Memory B cell (primary cell): ENCODE measurements at places on chromosomes 7 and 10.

DNA sequence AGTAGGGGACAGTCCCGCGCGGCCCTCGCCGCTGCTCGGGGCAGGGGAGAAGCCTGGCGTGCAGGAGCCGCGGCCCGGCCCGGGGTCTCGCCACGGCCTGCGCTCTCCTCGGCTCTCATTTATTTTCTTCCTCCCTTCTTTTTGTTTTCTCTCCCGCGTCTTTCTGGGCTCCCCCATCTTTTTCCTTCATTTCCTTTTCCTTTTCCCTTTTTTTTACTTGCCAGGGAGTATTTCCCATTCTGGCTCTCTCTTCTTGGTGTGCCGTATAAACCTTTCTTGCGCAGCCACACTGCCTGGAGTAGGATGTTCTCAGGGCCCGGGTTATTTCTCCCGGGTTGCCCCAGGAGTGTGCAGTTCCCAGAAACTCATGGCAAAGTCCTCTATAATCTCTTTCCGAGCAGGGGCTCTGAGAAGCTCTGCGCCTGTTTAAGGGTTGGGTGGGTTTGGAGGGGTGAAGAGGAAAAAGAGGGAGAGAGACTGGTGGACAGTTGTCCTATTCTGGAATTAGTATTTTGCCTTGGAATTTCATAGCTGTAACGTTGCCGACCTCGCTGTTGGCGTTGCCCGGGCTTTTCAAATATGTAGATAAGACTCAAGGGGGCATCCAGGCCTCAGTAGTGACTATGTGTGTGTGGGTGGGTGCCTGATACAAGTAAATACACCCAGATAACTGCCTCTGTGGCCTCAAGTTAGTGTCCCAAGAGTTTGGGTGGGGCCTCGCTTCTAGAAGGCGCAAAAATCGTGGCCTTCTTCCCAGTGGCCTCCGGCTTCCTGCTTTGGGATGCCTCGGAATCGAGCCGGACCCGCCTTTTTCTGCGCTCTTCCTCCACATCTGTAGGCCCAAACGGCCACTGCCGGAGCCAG lies 4.3 kb upstream of the ZNF503 start:
- H3K4me1 ChIP-seq, result peaks cover 10% of the 10 kb centered on the region
- H3K4me3 ChIP-seq, result no peak overlapping the region
- H3K27me3 ChIP-seq, result peaks cover 25% of the 10 kb centered on the region
- H3K36me3 ChIP-seq, result peaks cover 4% of the 10 kb centered on the region
- no peak overlapping the region for H3K27ac ChIP-seq

- H3K36me3 ChIP-seq, result peaks cover 2% of the 10 kb centered on the region
- no peak overlapping the region for H3K4me3 ChIP-seq
- H3K27me3 ChIP-seq, result peaks cover 4% of the 10 kb centered on the region
- no peak for DNase-seq
- peaks cover 7% of the 10 kb centered on the region for H3K4me1 ChIP-seq
Observed at GRCh38 chr7:21971780-21972396, 26.2 kb upstream of the CDCA7L start.

DNA sequence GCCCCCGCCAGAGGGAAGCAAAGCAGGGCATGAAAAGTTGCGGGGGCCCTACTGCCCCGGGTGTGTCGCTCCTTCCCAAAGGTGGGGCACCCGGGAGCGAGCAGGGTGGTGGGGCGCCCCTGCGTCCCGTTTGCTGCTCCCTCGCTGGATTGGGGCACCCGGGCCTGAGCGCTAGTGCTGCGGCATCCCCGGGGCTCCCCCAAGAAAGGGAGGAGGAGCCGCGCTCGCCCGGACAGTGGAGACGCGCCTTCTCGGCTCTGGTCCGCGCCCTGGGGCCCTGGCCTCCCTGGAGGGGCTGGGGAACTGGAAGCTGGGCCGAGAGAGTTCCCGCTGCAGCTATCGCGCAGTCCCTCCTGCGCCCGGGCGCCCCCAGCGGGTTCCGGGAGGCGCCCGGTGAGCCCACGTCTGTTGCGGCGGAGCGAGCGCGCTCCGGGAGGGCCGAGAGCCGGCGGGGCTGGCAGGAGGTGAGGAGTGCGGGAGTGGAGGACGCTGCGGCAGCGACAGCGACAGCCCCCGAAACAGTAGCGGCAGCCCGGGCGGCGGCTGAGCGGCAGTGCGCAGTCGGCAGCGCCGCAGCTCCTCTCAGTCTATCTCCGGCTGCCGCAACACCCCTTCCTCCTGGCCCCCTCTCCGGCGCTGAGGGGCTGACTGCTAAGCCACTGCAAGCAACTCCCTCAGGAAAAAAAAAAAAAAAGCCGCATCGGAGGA lies 504 bp upstream of the BMPER start:
- peak overlapping the region; percentile 81 for H3K4me3 ChIP-seq
- no peaks in the 10 kb centered on the region for H3K36me3 ChIP-seq
- peak; percentile 22 for DNase-seq
- H3K27me3 ChIP-seq, result peaks cover 19% of the 10 kb centered on the region
- peaks cover 2% of the 10 kb centered on the region for H3K4me1 ChIP-seq

- H3K27ac ChIP-seq, result peak overlapping the region; percentile 42
- no peak overlapping the region for H3K4me3 ChIP-seq
- DNase-seq, result no peak
- no peaks in the 10 kb centered on the region for H3K27me3 ChIP-seq
- peaks cover 42% of the 10 kb centered on the region for H3K4me1 ChIP-seq
Observed at GRCh38 chr10:95815701-95816240, 59.8 kb downstream of the ENTPD1 start.

DNA sequence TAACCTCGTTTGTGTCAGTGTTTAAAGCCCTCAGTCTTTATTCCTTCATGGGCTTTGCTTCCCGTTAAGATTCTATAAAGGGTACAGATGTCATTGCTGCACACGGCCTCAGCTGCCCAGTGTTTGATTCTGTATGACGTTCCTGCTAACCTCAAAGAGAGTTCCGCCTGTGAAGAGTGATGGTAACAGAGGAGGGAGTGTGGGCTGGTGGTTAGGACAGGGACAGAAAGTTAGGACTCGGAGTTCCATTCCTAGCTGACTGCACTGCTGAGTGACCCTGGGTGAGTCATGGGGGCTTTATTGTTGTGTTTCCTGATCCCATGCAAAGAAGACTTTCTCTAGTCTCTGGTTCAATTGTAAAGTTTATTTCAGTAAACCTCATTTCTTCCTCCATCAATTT lies 227.1 kb downstream of the DYNC1I1 start:
- H3K27ac ChIP-seq, result no peak overlapping the region
- no peaks in the 10 kb centered on the region for H3K4me1 ChIP-seq
- H3K27me3 ChIP-seq, result no peaks in the 10 kb centered on the region
- no peaks in the 10 kb centered on the region for H3K36me3 ChIP-seq

DNA sequence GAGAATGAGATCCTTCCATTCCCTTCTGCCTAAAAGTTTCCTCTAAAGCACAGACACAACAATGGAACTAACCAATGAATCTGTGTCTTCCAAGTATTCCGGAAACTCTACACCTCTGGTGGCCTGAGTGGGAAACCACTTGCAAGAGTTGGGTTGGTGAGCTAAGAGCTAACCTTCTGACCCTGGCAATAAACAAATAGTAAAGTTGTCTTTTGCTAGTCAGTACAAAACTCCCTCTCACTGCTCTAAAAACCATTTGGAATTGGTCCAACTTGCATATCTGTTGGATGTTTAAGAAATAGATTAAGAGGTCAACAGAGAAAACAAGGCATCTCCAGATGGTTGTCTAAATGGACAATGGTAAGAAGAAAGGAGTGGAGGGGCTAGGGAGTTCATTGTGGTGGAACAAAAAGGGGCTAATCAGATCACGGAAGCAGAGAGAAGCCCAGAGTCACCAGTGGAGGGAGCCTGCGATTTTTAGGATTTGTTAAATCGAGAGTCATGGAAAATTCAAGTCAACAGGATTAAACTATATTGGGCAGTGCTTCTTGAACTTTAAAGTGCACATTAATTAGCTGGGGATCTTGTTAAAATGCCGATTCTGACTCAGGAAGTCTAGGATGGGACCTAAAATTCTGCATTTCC lies 192.3 kb downstream of the EVX1 start:
- H3K27me3 ChIP-seq, result peaks cover 10% of the 10 kb centered on the region
- no peak for DNase-seq
- H3K4me1 ChIP-seq, result peaks cover 3% of the 10 kb centered on the region
- H3K36me3 ChIP-seq, result no peaks in the 10 kb centered on the region
- H3K27ac ChIP-seq, result no peak overlapping the region

- no peak overlapping the region for H3K4me3 ChIP-seq
- H3K36me3 ChIP-seq, result no peaks in the 10 kb centered on the region
- peaks cover 11% of the 10 kb centered on the region for H3K27me3 ChIP-seq
- no peak for DNase-seq
Observed at GRCh38 chr7:47195641-47196040, 386.3 kb downstream of the TNS3 start.

DNA sequence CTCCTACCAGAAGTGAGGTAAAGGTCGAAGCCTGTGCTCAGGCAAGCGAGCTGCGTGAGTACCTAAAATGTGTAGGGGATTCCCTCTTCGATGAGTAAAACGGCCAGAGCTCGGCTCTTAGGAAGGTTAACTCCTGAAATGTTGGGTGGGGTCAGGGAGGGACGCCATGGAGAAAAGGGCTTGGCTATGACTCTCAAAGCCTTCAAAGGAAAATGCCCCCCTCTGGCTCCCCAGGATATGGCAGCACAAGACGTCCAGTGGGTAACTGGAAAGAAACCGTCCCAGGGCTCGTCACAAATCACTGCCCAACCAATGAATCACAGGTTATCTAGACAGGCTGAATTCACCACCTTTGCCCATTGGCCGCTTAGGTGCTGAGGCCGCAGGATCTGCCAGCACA lies 58.0 kb downstream of the CALML3 start:
- H3K4me1 ChIP-seq, result peaks cover 29% of the 10 kb centered on the region
- H3K27me3 ChIP-seq, result peaks cover 8% of the 10 kb centered on the region
- H3K4me3 ChIP-seq, result peak overlapping the region; percentile 66
- DNase-seq, result no peak
- no peaks in the 10 kb centered on the region for H3K36me3 ChIP-seq

- H3K4me3 ChIP-seq, result no peak overlapping the region
- no peak for DNase-seq
- H3K27ac ChIP-seq, result no peak overlapping the region
- H3K36me3 ChIP-seq, result no peaks in the 10 kb centered on the region
- H3K4me1 ChIP-seq, result no peaks in the 10 kb centered on the region
Observed at GRCh38 chr7:23074443-23075261, 30.9 kb upstream of the KLHL7 start.

DNA sequence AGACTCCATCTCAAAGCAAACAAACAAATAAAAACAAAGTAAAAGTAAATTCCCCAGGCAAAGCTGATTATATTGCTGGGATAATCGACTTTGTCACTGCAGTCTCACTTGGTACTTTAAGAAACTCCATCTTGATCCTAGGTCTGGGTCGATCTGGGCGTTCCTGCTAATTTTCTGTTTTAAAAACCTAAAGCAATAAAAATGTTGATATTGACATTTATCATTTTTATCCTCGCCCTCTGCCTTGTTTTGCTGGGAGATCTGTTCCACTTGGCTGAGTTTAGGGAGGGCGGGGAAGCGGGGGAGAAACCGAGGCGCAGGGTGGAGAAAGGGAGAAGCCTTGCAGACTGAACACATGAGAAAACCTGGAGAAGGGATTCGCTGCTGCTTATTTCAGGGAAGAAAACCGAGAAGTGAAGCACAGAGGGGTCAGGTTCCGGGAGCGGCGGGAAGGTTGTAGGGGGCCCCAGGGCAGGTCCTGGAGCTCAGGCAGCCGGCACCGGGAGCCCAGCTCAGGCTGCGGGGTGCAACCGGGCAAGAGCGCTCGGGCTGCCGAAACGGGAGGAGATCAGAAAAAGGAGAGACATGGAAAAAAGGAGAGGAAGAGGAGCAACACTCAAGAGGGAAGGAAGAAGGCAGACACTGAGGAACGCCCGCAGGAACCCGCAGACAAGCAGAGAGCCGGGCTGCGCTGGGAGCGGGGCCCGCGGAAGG lies 27.3 kb upstream of the KMT2C start:
- peak overlapping the region; percentile 90 for H3K27ac ChIP-seq
- H3K4me1 ChIP-seq, result peaks cover 18% of the 10 kb centered on the region
- no peaks in the 10 kb centered on the region for H3K27me3 ChIP-seq

GRCh38 chr10:128609460-128609859 lies 483.2 kb upstream of the MKI67 start:
- DNase-seq, result no peak
- no peaks in the 10 kb centered on the region for H3K27me3 ChIP-seq
- no peaks in the 10 kb centered on the region for H3K36me3 ChIP-seq
- no peak overlapping the region for H3K4me3 ChIP-seq
